Fibroblast of skin of left biceps (primary cell): ENCODE measurements at places on chromosomes 6 and 20.

- DNase-seq = no peak
These were observed 28.3 kb downstream of the MAS1 start for GRCh38 chr6:159919011-159919511.

DNA sequence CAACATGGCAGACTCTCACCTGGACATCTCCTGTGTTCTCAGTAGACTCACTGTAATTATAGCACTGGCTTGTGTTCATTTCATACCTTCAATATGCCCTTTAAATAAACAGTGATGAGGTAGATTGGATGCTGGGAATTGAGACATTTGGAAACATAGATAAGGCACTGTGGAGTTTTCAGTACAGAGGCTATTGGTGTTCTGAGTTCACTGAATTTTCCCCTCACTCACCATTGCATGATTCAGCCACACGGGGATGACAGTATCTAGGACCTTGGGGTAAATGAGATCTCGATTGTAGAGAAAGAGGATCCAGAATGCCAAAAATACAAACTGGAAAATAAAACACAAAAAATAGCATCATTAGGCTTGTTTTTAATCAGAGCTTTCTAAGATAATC, 12.6 kb downstream of the ADTRP start:
- DNase-seq = no peak

DNA sequence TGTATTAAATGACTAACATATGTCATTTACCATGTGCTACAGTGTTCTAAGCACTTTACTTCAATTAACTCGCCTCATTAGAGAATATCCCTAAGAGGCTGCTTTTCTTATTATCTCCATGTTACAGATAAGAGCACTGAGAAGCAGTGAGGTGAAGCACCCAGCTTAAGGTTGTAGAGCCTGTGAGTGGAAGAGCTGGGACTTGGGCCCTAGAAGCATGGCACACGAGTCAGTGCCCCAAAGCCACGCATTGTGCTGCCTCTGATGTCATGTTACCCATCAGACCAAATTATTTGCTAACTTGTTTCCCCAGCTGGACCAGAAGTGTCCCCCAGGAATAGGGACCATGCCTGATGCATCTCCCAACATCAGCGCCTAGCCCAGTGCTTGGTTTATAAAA, 34.1 kb downstream of the POFUT1 start:
- no peak for DNase-seq

GRCh38 chr6:33613795-33614168, 7.3 kb upstream of the ITPR3 start:
- no peak for DNase-seq

- no peak for DNase-seq
These were observed 116.8 kb upstream of the DST start for GRCh38 chr6:56759521-56759920.

DNA sequence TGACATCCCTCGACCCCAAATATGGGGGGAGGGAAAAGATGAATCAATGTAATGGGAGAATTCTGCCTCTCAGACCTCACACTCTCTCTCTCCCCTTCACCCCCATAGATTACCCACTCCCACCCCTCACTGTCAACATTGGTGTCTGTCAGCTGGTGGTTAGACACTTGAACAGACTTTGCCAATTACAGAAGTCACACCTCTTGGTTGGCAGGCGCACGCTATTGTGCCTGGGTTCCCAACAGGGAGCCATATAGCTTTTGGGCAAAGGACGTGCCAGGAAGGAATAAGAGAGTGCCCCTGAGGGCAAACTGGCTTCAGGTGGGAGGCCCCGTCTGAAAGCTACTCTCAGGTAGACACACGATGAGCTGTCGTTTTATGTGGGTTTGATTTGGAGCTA, 54.1 kb upstream of the FYN start:
- no peak for DNase-seq

GRCh38 chr6:106724848-106725247, 95.5 kb downstream of the QRSL1 start:
- DNase-seq = no peak

DNA sequence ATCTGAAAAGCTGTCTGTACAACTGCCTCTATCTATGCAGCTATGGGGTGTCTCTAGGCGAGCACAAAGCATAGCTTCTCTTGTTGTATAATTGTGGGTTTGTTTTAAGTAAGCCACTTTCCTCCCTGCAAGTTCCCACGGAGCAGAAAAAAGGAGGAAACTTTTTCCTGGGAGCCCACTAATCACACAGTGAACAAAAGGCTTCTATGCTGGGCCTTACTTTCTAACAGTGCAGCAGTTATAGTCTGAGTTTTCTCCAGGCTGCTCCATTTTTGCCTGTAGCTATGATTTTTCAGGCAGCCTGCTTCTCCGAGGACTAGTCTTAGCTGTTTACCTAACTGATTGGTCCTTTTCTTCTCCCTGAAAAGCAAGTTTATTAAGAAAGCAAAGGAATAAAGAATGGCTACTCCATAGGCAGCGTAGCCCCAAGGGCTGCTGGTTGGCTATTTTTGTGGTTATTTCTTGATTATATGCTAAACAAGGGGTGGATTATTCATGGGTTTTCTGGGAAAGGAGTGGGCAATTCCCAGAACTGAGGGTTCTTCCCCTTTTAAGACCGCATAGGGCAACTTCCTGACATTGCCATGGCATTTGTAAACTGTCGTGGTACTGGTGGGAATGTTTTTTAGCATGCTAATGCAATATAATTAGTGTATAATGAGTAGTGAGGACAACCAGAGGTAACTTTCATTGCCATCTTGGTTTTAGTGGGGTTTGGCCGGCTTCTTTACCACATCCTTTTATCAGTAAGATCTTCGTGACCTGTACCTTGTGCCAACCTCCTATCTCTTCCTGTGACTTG, 84.3 kb downstream of the OPRM1 start:
- no peak for DNase-seq
